Ureter (tissue), 1 donor: ENCODE measurements at places on chromosomes 13 and 19.
A peak's percentile ranks its signal among the peaks of the same experiment; 100 is the strongest.

GRCh38 chr19:44925114-44925891 lies 10.9 kb downstream of the APOC1 start:
- peak; percentile 71 for DNase-seq

DNA sequence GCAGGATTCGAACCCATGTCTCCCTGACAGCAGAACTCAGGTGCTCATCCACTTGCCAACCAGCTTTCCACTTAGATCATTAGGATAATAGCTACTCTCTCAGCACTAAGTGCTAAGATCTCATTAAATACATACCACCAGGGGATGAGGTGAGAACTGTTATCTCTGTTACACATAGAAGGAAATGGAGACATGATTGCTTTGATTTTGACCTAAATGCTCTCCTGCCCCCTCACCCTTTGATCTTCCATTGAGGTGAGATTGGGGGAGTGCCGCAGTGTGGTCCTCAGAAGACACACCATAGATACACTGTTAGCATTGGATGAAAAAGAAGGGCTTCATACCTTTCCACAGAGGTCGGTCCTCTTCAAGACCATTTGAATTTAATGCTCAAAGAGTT lies 38.9 kb upstream of the NPAS1 start:
- DNase-seq = no peak

GRCh38 chr19:43652546-43652874 lies 12.9 kb upstream of the CADM4 start:
- DNase-seq = no peak

DNA sequence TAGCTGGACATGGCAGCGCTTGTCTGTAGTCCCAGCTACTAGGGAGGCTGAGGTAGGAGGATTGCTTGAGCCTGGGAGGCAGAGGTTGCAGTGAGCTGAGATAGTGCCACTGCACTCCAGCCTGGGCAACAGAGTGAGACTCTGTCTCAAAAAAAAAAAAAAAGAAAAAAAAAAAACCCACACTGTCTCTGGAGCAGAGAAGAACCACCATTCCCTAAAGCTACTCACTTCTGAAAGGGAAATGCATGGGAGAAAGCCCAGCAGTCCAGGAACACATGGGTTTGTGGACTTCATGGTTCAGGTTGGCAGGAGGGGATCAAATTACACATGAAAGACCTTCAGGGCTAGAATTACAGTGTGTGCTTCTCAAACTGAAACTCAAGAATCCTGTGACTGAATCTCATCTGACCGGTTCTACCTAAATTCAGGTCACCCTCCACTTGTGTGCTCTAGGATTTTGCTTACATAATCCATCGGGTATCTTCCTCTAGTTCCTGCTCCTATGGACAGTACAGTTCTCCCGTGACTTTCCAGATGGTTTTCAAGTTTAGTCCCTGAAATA lies 30.2 kb upstream of the CPB2 start:
- peak; percentile 46 for DNase-seq

- no peak for DNase-seq
Observed at GRCh38 chr19:821825-822503, at the start of gene PLPPR3. TSS of gene PLPPR3 (minus strand) at chr19:821955. CDS start at chr19:821559, 396 bp downstream.

- no peak for DNase-seq
Observed at GRCh38 chr13:113074401-113074800, 31.2 kb upstream of the F7 start.

GRCh38 chr19:12555456-12555930 lies 4.2 kb upstream of the ZNF564 start:
- no peak for DNase-seq

GRCh38 chr19:4990306-4990705 lies 21.4 kb downstream of the KDM4B start:
- no peak for DNase-seq

- no peak for DNase-seq
Observed at GRCh38 chr13:42420304-42420703, 148.4 kb downstream of the AKAP11 start.

DNA sequence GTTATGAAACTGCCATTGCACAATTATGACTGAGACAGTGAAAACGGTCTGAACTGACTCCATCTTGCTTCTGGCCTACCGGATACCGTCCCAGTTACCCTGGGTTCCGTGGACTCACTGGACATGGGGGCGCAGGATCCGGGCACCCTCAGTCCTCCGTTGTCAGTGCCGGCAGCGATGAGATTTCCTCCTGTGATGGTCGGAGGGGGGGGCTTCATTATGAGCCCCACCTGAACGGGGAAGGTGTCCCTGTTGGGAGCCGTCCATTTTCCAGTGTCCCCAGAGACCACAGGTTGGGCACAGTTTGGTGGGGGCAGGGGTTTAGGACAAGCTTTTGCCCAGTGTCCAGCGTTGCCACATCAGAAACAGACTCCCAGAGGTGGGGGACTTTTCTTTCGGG lies 23.4 kb downstream of the TMEM255B start:
- DNase-seq = no peak

DNA sequence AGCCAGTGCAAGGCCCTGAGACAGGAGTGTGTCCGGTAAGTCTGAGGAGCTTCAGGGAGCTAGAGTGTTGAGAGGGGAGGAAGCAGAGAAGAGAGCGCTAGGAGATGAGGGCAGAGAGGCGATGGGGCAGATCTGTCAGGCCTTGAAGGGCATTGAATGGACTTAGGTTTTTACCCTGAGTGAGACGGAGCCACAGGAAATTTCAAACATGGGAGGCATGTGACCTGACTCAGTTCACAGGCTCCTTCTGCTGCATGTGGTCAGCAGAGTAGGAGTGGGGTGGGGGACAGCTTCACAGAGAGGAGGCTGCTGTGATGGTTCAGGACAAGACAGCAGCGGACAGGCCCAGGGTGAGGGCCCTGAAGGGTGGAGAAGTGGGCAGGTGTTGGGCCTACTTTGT lies 2.5 kb upstream of the FAM98C start:
- DNase-seq = no peak

DNA sequence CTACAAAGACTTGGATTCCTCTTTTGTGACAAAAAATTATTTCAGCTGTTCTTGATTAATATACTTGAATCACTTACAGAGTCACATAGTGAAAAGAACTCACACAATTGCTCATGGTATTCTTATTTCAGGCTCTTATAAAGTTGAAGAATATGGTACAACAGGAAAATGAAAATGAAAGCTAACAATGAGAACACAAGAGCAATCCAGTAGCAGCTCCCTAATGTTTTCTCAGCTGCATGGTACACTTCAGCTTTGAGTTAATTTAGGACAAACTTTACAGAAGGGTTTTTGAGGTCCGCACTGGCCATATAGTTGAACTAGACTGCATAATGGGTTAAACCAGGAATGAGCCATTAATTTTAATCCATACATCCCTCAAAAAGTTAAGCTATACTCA lies 1261.8 kb downstream of the SLITRK5 start:
- DNase-seq = no peak

- no peak for DNase-seq
Observed at GRCh38 chr13:113664751-113665596, 2.0 kb upstream of the GRK1 start.

- DNase-seq = no peak
Observed at GRCh38 chr19:55386493-55386971, 800 bp downstream of the RPL28 start.

GRCh38 chr13:110980921-110981320 lies 66.1 kb upstream of the ANKRD10 start:
- no peak for DNase-seq

DNA sequence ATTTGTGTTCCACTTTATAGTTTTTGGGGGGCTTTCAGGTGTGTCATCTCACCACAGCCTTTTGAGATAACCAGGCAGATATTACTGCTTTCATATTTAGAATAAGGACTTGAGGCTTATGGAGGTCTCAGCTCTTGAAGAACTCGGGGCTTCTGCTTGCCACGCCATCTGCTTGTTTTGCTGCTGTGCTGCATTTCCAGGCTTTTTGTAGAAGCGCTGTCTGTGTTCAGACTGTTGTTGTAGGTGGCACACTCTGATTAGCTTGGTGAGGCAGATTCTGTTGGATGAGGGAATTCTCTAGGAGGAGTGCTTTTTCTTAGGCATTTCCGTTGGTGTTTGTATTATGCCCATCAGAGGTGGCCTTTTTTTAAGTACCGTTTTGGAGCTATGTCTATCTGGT lies 57.2 kb downstream of the WASF3 start:
- DNase-seq = no peak
